Fibroblast of skin of scalp (primary cell): ENCODE measurements at places on chromosomes 5 and 9.

DNA sequence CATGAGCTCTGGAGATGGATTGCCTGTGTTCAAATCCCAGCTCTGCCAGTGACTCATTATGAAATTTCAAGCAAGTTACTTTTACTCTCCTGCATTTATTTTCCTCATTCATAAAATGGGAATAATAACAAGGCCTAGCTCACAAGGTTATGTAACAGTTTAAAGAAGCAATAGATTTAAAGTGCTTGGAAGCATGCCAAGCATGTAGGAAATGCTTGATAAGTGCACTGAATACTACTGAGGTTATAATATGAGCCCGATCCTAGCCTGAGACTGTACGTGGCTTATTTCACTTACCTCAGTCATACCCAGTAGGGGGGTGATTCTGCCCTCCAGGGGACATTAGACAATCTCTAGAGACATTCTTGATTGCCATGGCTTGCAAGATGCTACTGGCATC, 734.1 kb upstream of the WWC1 start:
- DNase-seq: no peak

DNA sequence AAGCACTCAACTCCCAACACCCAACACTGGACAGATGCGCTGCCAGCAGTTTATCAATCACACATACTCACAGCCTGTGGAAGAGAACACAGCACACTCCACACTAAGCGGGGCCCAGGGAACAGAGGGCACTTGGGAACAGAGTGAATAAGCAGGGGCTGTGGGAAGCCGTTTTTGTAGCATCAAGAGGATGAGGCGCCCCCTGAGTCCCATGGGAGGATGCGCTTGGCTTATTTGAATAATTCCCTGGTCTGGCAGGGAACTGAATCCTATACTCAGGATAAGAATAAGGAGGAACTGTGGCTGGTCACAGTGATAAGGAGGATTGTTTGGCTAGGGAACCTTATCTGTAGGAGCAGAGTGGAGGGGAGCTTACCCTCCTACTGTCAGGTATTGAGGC, 96.1 kb upstream of the DNAH5 start:
- peak; percentile 49 for DNase-seq

DNA sequence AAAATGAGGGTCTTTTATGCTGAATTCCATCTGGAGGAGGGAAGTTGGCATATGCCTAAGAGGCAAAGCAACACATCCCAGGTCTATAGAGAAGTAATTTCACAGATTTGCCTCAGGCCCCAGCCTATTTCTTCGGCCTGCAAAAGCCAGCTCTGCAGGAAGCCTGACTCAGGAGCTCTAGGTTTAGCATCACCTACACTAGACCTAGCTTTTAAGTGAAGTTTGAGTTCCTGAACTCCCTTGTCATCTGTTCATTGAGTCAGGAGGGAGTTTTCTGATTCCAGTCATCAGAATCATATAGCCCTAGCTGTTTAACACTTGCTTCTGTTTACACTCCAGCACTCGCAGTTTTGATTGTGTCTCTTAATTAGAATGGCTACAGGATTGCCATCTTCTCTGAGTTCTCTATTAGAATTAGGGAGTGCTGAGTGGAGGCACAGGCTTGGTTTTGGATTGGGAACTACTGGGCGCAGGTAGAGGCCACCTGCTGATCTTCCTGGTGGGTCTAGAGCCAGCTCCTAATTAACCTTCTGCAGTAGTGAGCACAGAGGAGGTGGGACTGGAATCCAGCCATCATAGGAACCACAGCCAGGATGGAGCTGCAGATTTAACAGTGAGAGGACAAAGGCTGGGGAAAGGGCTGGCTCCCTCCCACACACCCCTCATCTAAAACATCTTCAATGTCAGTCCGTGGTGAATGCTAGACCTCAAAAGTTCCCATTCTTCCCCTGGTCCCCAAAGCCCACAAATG, 179.5 kb downstream of the TRIO start:
- DNase-seq: no peak

DNA sequence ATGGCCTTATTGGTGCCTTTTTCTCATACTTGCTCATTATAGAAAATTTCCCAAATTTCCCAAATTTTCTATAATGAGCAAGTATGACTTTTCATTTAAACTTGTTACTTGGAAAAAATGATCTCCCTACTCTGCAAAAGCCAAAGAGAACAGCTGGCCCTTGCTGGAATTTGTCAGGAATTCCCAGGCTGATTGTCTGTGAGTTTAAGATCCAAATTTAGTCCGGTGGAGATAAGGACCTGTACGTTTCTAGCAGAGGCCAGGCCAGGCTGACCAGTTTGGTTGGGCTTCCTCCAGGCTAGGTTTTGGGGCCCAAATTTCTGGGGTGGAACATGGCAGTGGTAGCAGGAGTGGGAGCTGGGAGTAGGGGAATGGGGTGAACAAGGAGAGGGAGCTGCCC, 51.9 kb downstream of the NEURL1B start:
- peak; percentile 23 for DNase-seq

GRCh38 chr5:74149395-74149794, 491.1 kb downstream of the ENC1 start:
- peak; percentile 61 for DNase-seq

DNA sequence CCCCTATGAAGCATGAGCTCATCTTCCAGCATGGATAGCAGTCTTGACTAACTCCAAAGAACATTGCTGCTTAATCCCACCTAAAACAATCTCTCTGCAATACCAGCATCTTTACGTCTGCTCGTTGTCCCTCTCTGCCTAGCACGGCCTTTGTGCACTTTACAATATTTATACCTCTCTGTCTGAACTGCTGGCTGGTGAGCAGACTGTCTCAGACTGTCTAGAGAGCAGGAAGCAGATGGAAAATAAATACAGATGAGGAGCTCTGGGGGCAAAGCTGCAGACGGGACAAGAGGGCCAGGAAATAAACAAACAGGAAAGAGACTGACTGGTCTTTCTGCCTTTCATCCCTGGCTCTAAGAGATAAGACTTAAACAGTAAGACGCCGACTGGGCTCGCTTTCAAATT, 224.8 kb downstream of the ENC1 start:
- no peak for DNase-seq
